ENCODE measurements at places on chromosomes 5 and 9.

DNA sequence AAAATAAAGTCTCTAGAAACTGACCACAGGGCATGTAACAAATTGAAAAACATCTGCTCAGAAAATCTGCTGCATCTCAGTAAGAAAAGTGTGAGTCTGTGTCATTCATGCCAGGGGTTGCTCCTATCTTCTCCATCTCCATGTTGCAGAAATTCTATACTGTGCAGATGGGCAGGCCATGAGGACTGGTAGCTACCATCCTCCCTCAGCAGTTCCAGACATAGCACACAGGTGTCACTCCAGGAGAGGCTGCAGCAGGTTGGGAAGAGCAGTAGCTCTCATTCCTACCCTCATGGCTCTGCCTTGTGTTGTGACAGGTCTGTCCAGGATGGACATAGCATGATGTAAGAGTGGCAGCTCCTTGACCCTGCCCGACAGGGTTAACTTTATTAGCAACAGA, 173.4 kb downstream of the NDUFS4 start:
- no peak for DNase-seq

GRCh38 chr9:77236693-77237092, 59.4 kb downstream of the VPS13A start:
- DNase-seq: no peak

- no peak for DNase-seq
Measured at GRCh38 chr5:179061025-179061424, 852 bp downstream of the ZNF354C start.

DNA sequence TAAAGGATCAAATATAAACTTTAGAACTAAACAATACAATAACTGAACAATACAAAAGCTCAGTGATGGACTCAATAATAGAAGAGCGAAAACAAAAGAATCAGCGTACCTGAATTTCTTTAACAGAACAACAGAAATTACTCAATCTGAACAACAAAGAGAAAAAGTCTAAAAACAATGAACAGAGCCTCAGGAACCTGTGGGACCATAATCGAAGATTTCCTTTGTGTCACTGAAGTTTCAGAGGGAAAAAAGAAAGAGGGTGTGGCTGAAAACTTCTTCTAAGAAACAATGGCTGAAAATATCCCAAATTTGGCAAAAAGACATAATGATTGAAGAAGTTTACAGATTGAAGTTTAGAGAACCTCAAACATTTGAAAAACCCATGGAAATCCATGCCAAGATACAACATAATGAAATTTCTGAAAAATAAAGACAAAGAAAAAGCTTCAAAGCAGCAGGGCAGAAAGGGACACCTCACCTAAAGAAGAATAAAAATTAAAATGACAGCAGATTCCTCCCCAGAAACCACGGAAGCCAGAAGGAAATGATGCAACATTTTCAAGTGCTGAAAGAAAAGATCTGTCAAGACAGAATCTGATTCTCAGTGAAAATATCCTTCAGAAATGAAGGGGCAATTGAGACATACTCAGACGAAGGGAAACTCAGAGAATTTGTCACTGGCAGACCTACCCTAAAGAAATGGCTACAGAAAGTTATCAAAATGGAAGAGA, 288.8 kb downstream of the ARL15 start:
- DNase-seq: no peak

GRCh38 chr5:128536254-128537220, 1.5 kb downstream of the FBN2 start:
- DNase-seq: peak; percentile 52
